ENCODE measurements at places on chromosomes 2 and 18.

DNA sequence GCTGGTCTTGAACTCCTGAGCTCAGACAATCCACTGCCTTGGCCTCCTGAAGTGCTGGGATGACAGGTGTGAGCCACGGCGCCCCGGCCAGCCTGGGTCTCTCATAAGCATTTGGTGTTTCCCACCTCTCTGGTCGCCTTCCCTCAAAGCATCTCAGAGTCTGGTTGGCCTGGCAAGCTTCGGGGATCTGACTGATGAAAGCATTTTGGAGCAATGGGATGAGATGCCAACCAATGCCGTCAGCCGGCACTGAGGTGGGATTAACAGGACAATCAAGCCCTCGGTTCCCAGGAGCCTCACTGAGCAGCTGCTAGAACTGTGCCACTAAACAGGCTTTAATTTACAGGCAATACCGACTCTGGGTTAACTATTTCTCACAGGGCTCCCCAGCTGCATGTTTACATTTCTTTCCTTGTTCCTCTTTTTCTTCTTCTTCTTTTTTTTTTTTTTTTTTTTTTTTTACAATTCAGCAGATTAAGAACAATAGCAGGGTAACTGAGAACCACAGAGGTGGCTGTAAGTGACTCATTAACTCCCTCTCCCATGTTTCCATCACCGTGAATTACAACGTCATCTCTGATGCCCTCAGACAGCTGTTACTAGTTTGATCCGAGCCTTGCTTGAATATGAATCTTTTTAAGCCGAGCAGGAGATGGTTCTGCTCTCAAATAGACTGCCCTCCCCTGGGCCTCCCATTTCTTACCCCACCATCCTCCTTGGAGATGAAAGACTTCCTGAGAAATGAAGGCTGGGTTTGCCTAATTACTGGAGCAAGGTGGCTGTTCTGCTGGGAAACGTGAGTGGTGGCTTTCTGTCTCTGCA, 37.9 kb downstream of the ODC1 start:
- peak; percentile 44 for DNase-seq

DNA sequence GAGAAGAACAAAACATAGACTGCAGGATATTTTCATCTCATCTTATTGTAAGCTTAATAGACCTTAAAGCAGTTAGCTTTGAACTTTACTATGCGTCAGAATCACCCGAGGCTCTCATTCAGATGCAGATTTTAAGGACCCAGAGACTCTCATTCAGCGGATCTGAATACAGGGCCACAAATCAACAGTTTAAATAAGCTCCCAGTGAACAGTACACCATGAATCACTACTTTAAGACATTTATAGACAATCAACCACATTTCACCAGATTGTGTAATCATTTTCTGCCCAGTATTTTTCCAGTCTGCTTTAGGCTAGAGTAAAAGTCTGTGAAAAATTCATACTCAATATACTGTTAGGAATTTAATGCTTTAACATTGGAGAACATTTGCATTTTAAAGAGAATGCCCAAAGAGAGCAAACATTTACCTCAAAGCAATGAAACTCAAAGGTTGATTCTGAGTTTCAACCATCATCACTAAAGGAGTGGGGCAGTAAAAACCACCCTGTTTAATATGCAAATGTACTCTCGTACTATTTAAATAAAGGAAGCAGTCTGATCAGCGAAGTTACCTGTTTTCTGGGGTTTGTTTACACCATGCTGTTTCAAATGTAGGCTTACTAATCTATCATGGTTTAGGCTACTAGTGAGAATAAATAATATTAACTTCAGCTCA, 11.0 kb upstream of the ALPK2 start:
- peak; percentile 64 for DNase-seq

DNA sequence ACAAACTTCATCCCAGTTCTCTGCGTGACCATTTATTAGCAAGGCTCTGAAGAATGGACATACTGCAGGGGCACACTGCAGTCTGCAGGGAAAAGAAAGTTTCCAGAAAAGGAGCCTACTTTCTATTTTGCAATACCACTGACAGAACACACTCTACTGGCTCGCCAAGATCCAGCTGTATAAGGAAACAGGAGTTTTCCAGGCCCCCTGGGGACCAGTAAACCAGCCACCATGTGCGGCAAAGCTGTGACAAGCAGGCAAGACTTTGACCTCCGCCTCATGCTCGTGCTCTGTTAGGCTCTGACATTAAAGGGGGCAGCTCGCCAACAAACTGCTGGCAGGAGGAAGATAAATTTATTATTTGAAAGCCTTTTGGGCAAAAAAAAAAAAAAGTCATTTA, 67.3 kb downstream of the CCBE1 start:
- no peak for DNase-seq

DNA sequence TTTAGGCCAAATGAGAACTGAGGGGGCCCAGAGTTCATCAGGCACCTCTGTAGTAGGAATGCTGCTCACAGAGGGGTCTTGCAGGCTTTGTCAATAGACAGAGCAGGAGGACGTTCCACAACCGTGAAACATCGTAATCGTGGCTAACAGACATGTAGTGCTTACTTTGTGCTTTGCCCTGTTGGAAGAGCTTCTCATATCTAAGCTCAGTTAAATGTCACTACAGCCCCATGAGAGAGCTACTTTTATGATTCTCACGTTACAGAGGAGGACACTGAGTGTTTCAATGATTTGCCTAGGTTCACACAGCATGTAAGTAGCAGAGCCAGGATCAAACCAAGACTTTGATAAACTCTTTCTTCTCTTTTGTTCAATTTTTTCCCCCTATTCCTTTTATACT, 136.6 kb downstream of the MYCN start:
- no peak for DNase-seq

DNA sequence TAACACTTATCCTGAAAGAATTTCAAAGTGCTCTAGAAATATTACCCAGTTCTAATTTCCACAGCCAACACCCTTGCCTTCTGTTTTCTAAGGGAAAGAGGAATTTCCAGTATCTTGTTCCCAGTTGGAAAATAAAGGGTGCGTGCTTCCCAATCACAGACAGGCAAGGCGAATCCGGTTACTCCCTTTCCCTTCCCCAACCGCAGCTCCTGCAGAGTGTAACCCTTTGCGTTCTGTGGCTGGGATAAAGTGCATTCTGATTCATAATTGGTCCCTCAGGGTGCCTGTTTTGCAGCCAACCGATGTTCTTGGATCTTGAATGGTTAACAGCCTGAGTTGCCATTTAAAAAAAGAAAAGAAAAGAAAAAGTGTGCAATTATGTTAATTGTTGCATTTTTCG, 40.6 kb upstream of the PGAP1 start:
- peak; percentile 60 for DNase-seq

- no peak for DNase-seq
Measured at GRCh38 chr2:239370876-239371725, 29.7 kb downstream of the HDAC4 start.

DNA sequence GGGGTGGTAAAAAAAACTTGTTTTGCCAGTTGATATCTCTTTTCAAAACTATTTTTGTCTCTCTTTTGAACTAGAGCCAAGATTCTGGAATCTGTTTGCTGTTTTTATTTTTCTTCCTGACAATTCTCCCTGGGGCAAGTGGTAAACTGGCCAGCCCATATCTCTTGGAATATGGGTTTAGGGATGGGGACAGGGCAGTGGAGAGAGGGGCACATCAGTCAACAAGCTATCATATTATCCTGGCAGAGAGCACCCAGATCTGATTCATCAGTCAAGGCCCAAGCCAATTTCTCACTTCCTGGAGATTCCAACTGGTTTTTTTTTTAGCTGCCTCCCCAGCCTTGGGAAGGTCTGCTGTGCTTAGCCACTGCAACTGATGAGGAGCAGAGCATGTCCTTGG, 52.3 kb downstream of the ARHGAP28 start:
- DNase-seq = peak; percentile 49

DNA sequence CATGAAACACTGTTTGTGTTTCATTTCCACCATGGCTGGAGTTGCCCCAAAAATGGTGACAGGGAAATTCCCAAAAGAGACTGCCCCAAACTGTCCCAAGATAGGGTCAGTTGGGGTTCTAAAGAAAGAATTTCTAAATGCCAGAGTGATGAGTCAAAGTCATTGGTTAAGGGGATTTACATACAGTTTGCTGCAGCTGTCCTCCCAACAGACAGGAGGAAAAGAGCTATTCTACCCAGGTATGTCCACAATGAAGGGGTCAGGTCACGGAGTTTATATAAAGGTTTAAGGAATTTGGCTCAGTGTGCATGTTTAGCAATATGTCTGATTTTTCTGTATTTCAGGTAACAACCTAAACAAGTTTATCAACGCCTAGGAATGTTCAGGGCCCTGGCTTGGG, 344.1 kb downstream of the TDRD15 start:
- no peak for DNase-seq

GRCh38 chr2:119247844-119248271, 24.2 kb downstream of the STEAP3 start:
- DNase-seq = no peak

DNA sequence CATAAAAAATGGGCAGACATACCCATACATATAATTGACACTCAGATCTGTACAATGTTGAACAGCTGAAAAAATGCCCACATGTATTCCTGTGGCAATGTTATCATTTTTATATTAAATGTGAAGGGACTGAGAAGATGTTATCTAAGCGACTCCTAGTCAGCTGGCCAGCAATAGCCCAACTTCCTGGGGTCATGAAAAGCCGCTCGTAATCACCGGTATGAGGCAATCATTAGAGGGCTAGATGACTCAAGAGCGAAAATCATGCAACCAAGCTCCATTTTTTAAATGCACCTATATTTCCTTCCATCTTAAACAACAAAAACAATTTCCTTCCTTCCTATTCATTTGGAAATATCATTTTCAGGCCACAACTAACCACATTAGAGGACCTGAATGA, 274.6 kb upstream of the CCDC68 start:
- DNase-seq = no peak

GRCh38 chr2:156398176-156398575, 38.0 kb upstream of the GPD2 start:
- no peak for DNase-seq

DNA sequence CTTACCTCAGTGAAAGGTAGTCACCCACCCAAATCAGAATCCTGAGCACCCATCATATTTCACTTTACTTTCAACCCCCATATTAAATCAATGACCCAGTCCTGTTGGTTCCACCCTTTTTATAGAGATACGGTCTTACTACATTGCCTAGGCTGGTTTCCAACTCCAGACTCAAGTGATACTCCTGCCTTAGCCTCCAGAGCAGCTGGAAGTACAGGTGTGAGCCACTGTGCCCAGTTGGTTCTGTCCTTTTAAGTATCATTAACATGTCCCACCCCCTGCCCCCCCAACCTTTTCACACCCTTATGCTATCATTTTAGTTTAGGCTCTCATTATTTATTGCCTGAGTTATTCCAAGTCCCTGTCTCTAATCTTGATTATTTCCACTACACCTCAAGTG, 28.7 kb downstream of the MSH6 start:
- no peak for DNase-seq

DNA sequence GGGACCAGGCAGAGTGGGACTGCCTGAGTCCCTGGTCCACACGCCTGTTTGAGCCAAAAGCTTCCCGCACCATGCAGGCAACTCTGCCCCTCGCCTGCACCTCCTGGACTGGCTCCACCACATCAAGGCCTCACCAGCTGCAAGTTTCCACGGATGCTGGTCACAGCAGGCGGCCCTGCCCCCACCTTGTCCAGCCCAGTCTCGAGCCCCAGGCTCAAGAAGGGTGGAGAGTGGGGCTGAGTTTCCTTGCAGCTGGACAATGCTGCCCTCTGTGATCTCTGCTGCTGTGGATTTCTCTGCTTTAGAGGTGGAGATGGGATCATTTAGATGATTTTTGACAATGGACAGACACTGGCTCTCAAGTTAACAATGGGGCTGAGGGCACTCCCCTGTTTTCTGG, 74.9 kb downstream of the MTCL1 start:
- DNase-seq = no peak

GRCh38 chr2:214465363-214466146, 54.7 kb downstream of the VWC2L start:
- DNase-seq = peak; percentile 15

DNA sequence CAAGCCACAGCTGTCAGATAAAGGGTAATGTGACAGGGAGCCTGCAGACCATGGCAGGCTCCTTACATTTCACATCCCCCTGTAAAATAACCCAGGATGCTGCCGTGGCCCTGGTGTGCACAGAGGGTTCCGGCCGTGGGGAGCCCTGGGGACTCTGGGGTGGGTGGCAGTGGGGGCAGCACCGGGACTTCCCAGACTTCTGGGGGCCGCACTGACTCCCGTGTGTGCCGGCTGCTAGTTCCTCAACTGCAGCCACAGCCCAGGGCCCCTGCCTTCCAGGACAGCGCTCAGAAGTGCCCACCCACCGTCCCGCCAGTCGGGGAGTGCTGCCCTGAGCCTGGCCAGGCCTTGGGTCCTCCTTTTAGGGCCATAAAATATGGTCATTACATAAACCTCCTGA, 56.5 kb downstream of the CIB4 start:
- DNase-seq = no peak

GRCh38 chr18:73752965-73753364, 394.7 kb downstream of the FBXO15 start:
- no peak for DNase-seq

GRCh38 chr2:56288838-56289580, 105.2 kb downstream of the CCDC85A start:
- no peak for DNase-seq

GRCh38 chr2:128324008-128324896, 5.6 kb upstream of the HS6ST1 start:
- no peak for DNase-seq

DNA sequence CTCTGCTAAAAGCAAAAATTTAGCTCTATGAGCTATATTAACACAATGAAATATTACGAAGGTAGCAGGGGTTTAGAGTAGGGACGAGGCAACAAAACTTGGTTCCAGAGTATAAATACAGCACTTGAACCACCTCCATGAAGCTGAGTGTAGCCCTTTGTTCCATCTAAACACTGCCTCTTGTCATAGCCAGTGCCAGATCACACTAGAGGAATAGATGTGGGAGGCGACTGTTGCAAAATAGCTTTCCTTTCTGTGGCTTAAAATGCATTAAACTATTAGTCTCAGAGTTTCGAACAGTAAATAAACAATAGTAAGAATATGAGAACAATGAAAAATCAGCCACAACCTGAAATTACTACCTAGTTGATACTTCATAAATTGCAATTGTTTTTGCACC, 29.8 kb downstream of the PIEZO2 start:
- DNase-seq = no peak

GRCh38 chr2:88857274-88857741, 165.8 kb downstream of the RPIA start:
- no peak for DNase-seq

DNA sequence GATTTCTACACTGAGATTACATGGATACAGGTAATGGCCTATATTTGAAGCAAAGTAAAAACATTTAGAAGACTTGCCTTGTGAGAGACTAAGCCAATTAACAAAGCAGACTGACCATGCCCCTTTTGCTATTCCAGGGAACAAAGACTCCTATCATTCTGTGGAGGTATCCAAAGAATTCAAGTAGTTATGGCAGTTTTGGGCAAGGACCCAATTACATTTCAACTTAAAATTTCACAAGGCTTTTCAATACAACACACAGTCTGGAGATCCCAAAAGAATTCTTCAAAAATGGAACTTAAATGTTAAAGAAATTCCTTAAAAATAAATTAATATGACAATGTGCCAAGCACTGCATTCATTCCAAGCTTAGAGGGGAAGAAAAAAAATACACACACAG, 109.2 kb upstream of the CHRNA1 start:
- peak; percentile 43 for DNase-seq

GRCh38 chr2:184799379-184799778, 201.1 kb downstream of the ZNF804A start:
- no peak for DNase-seq

Data from astrocyte of the spinal cord (primary cell).